ENCODE measurements at places on chromosomes 3 and 15. TPM values are rescaled to one million over a fixed set of nuclear protein-coding genes. Genes with fewer than 3 reads are reported as not detected.
A peak's percentile ranks its signal among the peaks of the same experiment; 100 is the strongest.

DNA sequence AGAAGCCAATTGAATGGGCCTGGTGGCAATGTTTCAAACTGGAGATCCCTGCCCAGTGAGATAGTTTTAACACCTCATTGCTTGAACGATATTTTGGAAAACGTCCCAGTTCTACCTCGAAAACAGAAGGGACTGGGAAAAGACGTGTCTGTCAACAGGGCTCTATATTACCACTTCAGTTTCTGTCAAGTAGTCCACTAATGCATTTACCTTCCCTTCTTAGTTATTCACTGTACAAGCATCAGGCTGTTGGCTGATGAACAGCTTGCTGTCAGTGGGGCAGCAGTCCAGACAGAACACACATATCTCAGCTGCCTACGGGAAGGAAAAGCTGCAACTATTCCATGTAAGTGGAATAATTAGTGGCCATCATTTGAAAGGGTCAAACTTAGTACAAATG is 794.7 kb upstream of the GBE1 start:
- no peak for DNase-seq

- DNase-seq: peak; percentile 71
Measured at GRCh38 chr3:53044711-53045517, 959 bp downstream of the SFMBT1 start.

CELSR3 gene
- 0.69 TPM for polyA plus RNA-seq

DISP2 gene
- polyA plus RNA-seq: 8.2 TPM

TRPM1 gene
- polyA plus RNA-seq: 0.12 TPM

GRCh38 chr3:16511681-16512434 is 1.6 kb downstream of the RFTN1 start:
- DNase-seq: peak; percentile 60

RFC4 gene
- 18.6 TPM for polyA plus RNA-seq

GRCh38 chr3:148707601-148708380 is 10.1 kb downstream of the AGTR1 start:
- DNase-seq: no peak

GRCh38 chr3:97996988-97997387 is 24.8 kb upstream of the RIOX2 start:
- DNase-seq: no peak

MAN2C1 gene
- 48.9 TPM for polyA plus RNA-seq

- DNase-seq: no peak
Measured at GRCh38 chr3:53238051-53238850, 17.6 kb downstream of the TKT start.

- no peak for DNase-seq
Measured at GRCh38 chr3:158352551-158352950, 218.4 kb upstream of the MLF1 start.

DNA sequence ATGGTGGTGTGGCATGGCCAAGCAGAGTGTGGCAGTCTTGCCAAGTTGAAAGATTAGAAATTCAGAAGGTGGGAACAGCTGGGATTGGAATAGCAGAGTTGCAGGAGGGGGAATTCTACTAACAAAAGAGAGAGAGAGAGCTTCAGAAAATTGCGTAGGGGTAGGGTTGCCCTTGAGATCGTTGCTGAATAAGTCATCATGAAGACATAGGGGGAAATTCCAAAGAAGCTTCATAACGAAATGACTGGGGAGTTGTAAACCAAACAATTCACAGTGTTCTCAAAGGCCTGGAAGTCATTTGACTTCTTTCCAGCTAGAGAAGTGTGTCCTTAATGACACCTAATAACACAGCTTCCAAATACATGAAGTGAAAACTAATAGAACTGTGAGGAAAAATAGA is 26.3 kb upstream of the TIPARP start:
- DNase-seq: no peak

GRCh38 chr3:94272016-94272415 is 209.2 kb downstream of the NSUN3 start:
- DNase-seq: no peak

ARMC8 gene
- polyA plus RNA-seq: 24.4 TPM

ZIC4 gene
- not detected for polyA plus RNA-seq

- DNase-seq: no peak
Measured at GRCh38 chr3:12442654-12443501, 41.4 kb upstream of the TSEN2 start.

DNA sequence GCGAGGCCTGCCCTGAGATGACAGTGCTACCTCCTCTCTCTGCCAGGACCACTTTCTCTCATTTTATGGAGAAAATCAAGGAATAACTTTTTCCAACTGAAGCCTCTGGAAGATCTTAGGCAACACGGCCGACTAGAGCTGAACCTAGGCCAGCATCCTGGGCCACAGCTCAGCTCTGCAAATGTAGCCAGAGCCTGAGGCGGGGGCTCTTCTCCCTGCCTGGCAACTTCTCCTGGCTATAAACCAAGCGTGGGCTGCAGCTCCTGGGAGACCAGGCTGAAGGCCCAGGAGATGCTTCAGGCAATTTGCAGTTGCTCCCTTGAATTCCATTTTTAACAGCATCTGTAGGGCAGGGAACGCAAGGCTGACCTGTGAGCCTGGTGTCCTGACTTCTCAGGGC is 74.9 kb downstream of the CEMIP start:
- DNase-seq: peak; percentile 73

Data from ovary (tissue), 10 donors.